ENCODE measurements at places on chromosomes 2 and 18.
A peak's percentile ranks its signal among the peaks of the same experiment; 100 is the strongest.

GRCh38 chr18:12296457-12296856, 11.6 kb upstream of the TUBB6 start:
- no peak for DNase-seq

- DNase-seq, result no peak
Measured at GRCh38 chr18:12433829-12434540, 26.3 kb downstream of the PRELID3A start.

- no peak for DNase-seq
Measured at GRCh38 chr2:158290225-158290624, 166.3 kb downstream of the CCDC148 start.

- DNase-seq, result no peak
Measured at GRCh38 chr2:43317680-43318079, 91.3 kb upstream of the ZFP36L2 start.

- DNase-seq, result no peak
Measured at GRCh38 chr2:110941226-110941625, 179.5 kb upstream of the BCL2L11 start.

DNA sequence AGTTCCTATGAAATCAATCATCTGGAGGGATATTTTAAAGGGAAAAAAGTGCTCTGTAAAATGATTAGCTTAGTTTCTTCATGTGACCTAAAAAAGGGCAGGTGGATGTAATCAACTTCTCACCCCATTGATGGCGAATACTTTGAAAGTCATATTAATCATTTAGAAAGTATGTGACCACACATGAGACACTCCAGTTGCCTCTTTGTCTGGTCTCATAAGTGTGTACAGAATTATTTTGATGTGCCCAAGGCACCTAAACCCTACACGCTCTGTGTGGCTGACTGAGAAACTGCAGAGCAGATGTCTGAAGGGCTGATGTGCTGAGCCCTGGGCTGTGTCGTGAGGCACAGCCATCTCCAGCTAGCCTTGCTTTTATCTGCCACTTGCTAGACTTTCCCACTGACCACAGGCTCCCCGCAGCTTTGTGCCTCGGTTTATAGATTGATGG, 26.9 kb downstream of the SGPP2 start:
- DNase-seq, result no peak

DNA sequence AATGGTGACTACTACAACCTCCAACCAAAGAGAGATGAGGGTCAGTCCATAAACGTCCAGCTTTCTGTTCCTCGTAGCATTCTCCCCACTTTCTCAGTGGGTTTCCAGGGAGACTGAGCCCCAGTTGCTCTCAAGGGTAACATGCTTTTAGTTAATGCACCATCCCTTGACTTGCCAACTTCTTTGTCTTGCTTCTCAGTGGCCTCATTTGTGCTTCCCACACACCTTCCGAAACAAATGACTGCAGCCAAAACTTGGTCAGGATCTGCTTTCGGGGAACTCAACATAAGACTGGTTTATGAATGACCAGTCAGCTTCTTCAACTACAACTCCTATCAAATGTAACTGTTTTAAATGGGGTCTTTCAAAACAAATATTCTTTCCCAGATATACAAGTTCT, 94.1 kb downstream of the COL6A3 start:
- no peak for DNase-seq

DNA sequence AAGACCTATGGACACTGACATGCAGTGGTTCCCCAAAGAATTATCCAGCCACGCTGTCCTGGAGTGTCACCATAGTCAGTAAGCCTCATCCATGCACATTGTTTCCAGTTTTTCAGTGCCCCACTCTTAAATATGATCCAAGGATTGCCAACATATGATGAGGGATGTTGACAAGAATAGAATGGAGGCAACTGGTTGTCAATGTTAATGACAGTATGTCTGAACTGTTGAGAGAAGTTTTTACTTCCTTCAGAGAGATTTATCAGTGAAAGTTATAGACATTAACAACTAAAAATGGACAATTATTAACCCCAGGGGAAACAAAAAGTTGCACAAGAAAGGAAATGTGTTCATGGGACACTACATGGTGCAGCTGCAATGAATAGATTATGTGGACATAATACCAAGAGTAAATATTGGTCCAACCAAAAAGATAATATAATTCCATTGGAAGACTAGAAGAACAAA, 69.9 kb downstream of the CYP26B1 start:
- no peak for DNase-seq

- no peak for DNase-seq
Measured at GRCh38 chr2:1559589-1560175, 146.4 kb downstream of the TPO start.

DNA sequence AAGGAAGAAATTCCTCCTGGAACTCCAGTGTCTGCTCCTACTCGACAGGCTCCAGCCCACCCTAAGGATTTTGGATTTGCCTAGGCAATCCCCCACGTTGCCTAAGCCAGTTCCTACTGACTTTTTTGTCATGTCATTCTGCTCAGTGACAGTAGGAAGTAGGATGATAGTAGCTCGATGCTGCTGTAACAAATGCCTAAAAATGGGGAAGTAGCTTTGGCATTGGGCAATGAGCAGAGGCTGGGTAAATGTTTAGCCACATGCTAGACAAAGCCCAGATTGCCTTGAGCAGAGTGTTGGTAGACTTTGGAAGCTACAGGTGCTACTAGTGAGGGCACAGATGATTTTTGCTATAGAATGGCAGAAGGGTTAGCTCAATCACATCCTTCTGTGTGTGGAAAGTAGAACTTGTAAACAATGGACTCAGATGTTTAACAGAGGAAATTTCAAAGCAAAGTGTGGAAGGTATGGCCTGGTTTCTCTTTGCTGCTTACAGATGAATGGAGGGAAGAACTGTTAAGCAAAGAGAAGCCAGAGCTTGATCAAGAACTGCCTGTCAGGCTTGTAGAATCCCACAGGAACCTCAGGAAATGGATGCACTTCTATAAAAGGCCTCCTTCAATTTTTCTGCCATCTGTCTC, 154.8 kb downstream of the RNF144A start:
- DNase-seq, result no peak

GRCh38 chr2:49801898-49802450, 647.7 kb upstream of the FSHR start:
- no peak for DNase-seq

- DNase-seq, result peak; percentile 55
Measured at GRCh38 chr2:43068041-43068533, 158.3 kb downstream of the ZFP36L2 start.

DNA sequence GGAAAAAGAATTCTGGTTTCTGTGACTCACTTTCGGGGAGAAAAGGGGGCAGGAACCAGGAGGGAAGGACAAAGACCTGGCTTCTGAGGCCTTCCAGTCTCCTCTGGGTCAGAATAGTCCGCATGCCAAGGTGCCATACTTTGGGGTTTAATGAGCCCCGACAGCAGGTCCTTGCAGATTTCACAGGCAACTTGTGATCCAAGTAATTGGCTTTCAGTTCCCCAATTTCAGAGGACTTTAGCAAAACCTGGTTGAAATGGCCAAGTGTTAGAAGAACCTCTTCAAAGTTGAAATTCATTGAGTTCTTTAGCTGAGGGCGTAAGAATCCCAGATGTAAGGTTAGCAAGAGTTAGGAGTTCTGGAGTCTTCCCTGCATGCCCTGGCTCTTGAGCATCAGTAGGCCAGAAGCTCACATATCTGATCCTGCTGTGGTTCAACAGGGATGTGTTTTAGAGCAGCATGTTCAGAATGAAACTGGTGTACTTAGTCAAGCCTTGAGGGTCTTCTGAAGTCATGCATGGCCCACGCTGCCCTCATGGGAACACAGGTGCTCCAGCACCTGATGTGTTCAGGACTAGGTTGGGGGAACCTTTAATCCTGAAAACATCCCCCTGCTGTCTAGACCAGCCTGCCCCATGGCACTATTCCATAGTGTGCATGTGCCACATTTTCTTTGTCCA, 143.0 kb downstream of the NUP35 start:
- no peak for DNase-seq

GRCh38 chr2:168120730-168121129, 126.7 kb downstream of the STK39 start:
- no peak for DNase-seq

DNA sequence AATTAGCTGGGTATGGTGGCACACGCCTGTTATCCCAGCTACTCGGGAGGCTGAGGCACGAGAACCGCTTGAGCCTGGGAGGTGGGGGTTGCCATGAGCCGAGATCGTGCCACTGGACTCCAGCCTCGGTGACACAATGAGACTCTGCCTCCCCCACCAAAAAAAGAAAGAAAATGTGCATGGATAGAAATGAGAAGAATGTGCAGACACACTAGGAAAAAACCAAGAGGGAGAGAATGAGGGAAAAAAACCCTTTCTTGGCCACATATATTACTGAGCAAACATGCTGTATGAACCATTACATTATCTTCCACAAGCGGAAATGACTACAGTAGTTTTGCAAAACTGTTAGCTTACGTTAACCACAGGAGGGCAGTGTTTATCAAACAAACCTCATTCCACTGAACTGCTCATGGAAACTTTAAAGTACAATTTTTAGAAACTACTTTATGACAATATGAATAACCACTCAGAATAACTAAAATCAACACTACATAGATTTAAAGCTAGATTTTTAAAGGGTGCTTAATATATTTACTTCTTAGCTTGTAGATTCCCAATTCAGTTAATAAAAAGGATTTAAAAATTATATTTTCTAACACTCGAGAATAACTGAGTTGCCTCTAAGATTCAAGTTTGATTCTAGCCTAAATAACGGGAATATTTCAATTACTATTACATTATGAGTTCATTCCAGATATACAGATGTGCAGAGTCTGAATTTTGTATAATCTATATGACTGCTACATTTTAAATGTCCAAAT, 26.4 kb downstream of the ASXL2 start:
- DNase-seq, result no peak

DNA sequence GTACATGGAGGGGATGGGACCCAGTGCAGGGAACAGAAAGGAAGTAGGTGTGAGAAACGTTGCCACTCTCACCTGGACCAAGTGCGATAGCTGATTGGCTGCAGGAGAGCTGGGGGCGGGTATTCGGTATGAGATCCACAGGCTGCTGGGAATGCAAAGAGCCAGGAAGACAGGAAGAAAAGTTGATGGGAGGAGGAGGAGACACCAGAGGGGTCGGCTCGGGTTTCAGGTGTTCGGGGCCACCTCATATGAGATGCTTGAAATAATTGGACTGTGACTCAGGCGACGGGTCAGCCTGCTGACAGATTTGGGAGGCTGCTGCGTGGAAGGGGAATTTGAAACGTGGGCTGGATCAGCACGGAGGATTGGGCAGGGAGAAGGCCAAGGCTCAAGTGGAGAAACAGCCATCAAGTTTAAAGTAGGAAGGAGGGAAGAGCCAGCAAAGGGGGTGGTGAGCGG, 65.1 kb downstream of the MRPS9 start:
- DNase-seq, result no peak

DNA sequence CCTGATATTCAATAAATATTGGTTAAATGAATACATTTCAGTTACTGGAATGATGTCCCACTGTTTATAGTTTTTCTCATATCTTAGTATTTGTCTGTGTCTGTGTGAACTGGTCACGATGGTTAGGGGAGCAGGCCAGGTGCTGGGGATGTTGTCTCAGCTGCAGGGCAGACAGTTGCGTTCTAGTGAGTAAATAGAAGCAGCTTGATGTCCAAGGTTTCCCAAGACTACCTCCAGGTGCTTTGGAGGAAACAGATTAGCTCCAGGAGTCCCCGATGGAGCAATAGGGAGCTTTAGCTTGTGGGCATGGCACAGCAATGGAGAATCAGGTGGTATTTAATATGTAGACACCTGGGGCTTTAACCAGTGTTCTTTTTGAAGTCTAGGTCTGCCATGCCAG, 75.5 kb downstream of the GULP1 start:
- no peak for DNase-seq

DNA sequence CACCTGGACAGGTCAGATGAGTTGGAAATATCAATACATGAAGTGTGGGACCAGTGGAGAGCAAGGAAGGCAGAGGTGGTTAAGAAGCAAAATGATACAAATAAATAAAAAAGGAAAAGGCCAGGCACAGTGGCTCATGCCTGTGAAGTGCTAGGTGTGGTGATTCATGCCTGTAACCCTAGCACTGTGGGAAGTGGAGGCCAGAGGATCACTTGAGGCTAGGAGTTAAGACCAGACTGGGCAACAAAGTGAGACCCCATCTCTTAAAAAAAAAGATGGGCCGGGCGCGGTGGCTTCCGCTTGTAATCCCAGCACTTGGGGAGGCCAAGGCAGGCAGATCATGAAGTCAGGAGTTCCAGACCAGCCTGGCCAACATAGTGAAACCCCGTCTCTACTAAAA, 2.9 kb downstream of the STON1 start:
- DNase-seq, result no peak

DNA sequence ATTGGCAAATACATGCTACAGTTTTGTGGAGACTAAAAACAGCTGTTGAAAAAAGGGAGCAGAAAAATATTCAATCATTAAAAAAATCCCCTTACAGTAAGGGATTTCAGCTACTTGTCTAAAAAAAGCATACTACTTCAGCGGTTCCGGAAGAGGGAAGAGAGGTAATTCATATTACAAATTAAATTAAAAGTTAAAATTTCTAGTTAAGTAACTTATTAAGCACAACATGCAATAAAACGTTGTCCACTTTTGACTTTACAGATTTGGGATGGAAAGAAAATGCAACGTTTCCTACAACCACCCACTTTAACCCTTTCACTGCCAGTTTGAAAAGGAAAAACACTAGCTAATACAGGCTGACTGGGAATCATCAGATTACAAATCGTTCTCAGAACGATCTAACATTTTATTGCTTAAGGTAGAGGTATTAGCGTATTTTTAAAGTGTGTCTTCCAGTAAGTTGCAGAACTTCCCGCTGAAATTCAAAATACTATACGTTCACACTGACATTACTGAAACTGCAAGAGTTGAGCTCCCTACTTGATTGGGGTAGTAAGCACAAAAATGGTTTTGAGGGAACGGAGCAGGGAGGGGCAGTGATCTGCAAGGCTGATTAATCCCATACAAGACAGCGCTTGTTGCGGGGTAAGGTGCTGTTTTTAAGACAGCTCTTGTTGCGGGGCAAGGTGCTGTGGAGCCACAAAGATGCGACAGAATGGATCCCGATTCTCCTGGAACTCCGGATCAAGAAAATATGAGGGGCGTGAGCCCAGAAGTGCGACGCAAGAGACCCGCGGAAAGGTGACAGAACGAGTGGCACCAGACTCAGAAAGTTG, 743 bp downstream of the HADHA start:
- DNase-seq, result no peak

GRCh38 chr2:203583701-203584100, 48.6 kb upstream of the RAPH1 start:
- DNase-seq, result peak; percentile 89

- DNase-seq, result no peak
Measured at GRCh38 chr2:241943961-241944575, 74.5 kb downstream of the RTP5 start.

DNA sequence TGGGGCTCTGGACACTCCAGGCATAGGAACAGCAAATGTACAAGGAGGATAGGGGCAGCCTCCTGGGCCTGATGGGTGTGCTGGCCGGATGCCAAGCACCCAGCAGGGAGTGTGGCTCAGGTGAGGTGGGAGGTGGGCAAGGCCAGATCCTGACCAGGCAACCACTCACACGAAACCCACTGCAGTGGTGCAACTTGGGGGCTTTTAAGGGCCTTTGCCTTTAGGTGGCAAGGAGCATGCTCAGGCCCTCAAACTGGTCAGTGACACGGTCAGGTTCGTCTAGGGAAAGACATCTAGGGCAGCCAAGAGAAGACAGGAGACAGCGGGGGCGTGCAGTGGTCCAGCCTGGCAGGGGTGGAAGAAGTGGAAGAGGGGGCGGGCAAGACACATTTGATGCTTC, 18.4 kb upstream of the TEX51 start:
- DNase-seq, result no peak
